ENCODE measurements at places on chromosomes 11 and 22.

DNA sequence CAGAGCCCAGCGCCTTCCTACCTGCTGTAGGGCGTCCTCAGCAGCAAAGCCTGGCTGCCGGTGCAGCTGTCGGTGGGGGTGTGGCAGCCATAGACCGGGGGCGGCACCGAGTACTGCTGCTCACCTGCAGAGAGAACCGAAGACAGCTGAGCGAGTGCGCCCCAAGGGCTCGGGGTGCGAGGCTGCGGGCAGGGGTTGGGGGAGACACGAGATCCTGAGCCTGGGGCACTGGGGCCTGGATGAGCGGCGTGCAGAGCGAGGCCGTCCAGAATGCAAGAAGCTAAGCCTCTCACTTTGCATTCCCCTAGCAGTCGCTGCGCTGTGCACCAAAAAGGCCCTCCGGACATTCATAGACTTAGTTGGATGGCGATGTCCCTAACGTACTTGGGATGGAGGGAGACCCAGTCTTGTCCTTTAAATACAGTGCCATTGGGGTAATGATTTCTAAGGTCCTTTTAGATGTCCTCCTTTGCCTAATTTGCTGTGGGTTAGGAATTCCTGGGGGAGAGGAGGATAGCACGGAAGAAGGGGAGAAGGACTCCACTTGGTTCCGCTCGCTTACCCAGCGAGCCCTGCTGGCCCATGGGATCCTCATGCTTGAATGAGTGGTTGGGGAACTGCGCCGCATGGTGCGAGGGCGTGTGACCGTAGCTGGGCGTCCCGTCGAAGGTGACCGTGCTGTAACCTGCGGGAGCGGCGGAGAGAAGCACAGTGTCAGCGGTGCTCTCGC is 7.2 kb downstream of the WT1 start:
- no peak for DNase-seq

DNA sequence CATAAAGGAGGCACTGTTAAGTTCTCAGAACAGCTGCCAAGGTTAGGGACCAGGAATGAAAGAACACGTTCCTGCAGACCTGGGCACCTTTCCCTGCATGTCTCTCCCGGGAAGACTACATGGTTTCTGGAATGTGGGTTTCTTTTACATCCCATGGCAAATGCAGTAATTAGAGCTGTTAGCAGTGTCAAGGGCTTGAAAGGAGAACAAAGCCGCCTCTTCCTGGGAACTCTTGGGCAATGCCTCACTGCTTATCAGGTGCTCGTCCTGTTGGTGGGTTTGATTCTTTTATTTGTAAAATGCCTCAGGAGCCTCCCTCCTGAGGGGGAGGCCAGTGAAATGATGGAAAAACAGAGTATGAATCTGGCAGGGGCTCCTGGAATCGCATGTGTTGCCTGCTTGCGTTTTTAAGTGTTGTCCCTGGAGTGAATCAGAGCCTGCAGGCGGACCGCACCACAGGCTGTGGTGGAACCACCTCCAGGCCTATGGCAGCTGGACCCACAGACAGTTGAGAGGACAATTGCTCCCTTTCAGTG is 723 bp upstream of the C22orf31 start:
- no peak for DNase-seq

DNA sequence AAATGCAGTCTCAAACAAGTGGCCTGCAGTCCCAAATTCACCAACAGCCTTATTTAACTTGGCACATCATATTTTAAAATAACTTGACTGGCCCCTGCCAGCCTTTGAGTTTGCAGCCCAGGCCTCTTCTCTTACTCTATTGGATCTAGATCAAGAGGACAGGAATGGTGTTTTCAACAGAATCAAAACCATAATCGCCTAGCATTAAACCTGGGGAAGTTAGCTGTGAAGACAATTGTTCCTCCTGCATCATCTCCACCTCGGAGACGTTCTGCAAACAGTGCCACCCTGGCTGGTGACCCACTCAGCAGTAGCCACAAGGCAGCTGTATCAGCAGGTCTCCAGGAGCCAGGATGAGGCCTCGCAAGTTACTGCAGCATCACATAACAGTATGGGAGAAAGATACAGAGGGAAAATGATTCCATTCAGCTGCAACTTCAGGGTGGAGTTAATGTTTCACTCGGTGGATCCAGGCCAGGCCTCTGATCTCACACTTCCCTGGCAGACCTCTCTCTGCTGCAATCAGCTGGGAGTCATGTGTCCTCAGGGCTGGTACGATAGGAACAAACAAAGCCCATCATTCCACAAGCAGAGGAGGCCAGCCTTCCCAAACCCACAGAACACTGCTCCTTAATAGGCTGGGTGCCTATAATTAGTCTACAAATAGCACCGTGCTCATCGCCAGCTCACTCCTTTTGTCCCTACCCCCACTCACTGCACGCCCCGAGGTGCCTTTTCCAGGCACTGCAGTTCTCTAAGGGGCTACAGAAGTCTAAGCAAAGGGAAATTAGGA is 18.6 kb upstream of the SCN2B start:
- no peak for DNase-seq

DNA sequence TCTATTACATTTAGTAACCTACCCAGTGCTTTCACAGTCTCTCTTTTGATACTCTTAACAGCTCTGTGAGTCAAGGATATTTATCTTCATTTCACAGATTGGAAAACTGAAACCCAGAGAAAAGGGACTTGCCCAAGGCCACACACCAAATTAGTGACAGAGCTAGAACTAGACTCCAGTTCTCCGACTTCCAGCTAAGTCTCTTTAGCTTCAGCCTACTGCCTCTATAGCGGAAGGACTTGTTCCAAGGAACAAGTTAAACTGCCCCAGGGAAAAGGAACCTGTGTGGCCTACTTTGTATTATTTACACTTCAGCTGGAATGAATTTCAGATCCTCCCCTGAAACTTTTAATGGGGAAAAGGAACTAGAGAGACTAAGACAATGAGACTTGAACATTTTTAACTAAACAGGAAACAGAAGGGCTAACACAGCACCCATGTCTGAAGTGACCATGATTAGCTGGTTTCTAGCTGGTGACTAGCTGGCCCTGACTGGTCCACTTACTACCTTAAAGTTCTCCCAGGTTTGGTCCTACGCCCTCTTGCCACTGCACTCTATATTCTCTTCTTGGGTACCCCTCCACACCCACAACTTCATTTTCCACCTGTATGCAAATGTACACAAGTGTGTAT is 1.3 kb downstream of the LRRC51 start:
- DNase-seq: no peak

GRCh38 chr22:37892566-37893335 is 13.3 kb upstream of the MICALL1 start:
- DNase-seq: no peak

- DNase-seq: peak; percentile 90
Observed at GRCh38 chr11:47552566-47553405, at the start of gene CELF1. TSS of gene CELF1 (minus strand) at chr11:47553132. CDS start at chr11:47499523, 53,609 bp downstream.

GRCh38 chr11:124581817-124582216 is 12.0 kb downstream of the OR8A1 start:
- no peak for DNase-seq

GRCh38 chr11:95559899-95560298 is 229.7 kb downstream of the FAM76B start:
- no peak for DNase-seq

GRCh38 chr11:114136686-114137640 is 77.5 kb downstream of the ZBTB16 start:
- no peak for DNase-seq

DNA sequence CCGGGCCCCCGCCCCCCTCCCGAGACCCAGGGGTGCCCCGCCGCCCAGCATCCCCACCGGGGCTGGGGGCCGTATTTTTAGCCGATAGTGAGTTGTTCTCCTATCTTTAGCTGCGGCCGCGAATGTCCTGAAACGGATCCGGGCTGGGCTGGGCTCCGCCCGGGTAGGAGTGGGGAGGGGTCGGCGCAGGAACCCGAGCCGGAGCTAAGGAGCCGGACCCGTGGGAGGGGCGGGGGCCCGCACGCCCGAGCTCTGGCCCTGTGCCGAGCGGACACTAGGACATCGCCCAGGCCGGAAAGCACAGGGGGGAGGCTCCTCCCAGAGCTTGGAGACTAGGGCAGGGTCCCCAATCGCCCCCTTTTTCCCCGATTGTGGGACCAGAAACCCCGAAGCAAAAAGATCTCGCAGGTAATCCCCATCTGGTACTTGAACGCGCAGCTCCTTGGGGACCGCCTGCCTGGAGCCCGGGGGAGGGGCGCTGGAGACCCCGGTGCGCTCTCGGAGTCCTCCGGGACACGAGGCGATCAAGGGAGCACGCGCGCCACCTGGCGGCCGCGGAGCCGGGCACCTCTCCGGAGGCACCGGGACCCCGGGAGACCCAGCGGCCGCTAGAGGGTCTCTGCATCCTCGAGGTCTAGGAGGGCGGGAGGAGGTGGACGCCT is 669 bp downstream of the CDC42EP2 start:
- peak; percentile 60 for DNase-seq

GRCh38 chr11:18347471-18348125 is 25.2 kb downstream of the GTF2H1 start:
- DNase-seq: no peak

- DNase-seq: no peak
Observed at GRCh38 chr11:21026685-21027084, 357.3 kb downstream of the NELL1 start.

- DNase-seq: no peak
Observed at GRCh38 chr11:6354651-6355485, 34.6 kb upstream of the CAVIN3 start.

GRCh38 chr11:3091846-3092602 is 34.8 kb upstream of the CARS1 start:
- peak; percentile 56 for DNase-seq

GRCh38 chr11:127252321-127252720 is 251.8 kb upstream of the KIRREL3 start:
- no peak for DNase-seq

GRCh38 chr11:67179892-67180490 is 60.9 kb downstream of the KDM2A start:
- no peak for DNase-seq

DNA sequence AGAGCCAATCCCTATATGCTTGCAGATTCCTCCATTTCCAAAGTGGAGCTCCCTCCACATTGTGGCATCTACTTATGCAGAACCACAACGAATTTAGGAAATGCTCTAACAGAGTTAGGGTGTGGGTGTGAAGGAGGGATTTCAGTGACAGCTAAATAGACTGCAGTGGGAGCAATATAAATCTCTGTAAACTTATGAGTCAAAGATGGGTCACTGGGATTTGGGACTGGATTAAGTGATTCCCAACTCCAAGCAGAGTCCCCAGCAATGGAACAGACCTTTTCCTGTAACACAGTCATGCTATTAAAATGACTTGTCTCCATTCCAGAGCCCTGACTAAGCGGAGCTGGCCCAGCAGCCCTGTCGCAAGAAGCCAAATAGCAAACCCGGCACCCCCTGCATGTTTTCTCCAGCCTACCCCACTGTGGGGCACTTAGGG is 36.6 kb downstream of the RPL27A start:
- DNase-seq: no peak

GRCh38 chr11:10885703-10886363 is 28.0 kb upstream of the ZBED5 start:
- no peak for DNase-seq

DNA sequence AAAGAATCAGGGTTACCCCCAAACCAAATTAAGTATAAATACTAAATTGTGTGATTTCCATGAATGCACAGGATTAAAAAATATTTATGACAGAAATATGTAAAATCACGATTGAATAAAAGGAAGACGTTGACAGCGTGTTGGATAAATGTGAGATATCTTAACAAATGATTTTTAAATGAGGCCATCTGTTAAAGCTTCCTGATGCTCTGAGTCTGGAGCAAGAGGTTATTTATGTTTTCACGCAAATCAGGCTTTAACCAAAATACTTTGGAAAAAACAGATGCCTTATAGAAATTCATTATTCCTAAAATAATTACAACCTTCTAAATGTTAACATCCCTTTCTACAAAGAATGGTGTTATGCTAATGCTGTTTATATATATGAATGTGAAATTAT is 123.3 kb downstream of the PAX6 start:
- no peak for DNase-seq

DNA sequence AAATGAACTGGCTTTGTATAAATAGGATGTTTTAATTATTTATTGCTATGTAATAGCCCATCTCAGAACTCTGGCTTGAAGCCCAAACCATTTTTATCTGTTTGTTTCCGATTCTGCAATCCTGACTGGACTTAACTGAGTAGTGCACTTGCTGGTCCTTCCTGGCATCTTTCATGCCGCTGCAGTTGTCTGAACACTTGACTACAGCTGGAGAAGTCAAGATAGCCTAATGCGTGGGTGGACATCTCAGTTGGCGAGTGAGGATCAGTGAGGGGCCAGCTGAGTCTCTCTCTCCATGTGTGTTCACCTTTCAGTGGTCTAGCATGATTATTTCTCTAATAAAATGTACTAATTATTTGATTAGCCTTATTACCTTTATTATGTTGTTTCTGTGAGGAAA is 105.8 kb downstream of the PRMT3 start:
- no peak for DNase-seq

DNA sequence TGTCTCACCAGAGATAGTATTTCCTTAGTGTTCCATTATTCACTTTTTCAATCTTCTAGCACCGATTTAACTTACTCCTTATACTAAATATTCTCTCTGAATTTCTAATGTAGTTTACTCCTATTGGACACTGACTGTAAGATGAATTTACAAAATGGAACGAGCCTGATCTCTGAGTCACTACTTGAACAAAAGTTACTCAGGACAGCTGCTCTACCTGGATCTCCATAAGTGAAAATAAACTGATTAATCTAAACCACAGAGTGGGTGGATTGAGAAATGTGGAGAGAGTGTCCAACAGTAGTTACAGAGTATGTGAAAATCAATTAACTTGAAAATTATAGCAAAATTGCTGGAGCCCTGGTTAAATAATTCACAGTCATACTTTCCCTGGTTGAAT is 141.7 kb upstream of the CHORDC1 start:
- DNase-seq: no peak

DNA sequence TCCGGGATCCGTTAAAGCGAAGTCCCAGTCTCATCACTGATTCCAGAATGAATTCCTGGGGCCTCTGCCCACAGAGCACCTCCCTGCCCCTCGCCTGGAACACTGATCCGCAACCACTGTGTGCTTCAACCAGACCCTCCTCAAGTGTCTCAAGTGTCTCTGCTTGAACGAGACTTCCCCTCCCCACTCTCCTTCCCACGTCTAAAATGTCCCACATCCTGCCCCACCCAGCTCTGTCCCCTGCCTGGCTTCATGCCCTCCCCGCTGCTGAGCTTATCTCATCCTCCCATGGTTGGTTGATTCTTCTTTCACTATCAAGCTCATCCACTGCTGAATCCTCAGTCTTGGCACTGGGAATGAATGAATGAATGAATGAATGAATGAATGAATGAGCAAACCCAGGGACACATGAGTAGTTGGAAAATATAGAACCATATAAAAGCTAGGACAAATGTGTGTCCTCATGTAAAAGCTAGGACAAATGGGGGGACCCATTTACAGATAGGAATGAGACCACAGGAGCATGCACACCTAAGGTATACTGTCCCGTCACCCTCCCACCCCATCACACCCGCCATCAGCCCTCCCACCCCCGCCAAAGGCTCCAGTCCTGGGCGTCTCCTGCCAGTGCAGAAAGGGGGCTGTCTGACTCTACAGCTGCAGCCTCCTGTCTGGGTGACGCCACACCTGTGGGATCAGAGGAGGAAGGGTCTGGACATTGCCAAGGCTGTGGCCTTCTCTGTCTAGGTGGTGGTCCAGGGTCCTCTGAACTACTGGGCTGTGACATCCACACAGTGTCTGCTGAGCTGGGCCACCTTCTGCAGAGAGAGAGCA is 71.4 kb upstream of the LINC01488 start:
- no peak for DNase-seq

GRCh38 chr11:28488336-28488735 is 380.1 kb downstream of the METTL15 start:
- no peak for DNase-seq

GRCh38 chr11:45259592-45259991 is 26.5 kb downstream of the SYT13 start:
- DNase-seq: no peak

- DNase-seq: no peak
Observed at GRCh38 chr11:44917741-44918140, 32.9 kb downstream of the TP53I11 start.
